ENCODE measurements at places on chromosomes 12 and 14.

- DNase-seq = no peak
These were observed 83.7 kb upstream of the EGLN3 start for GRCh38 chr14:34034447-34035176.

- no peak for DNase-seq
These were observed 99.5 kb downstream of the SYNE2 start for GRCh38 chr14:63952053-63952932.

DNA sequence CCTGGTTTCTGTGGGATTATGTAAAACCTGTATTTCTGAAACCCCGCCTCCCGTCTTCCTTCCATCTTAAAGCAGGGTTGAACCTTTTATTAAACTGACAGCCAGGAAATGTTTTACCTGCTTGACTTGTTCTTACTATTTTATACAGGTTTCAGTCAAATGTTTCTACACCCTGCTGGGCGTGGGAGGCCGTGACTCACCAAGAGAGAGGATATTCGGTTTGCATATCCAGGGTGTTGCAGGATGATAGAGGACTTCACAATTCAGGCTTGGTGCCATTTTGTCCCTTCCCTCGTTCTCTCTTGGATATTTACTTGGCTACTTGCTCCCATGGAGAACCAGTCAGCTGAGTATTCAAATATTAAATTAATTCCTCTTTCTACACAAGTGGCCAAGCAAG lies 69.7 kb downstream of the ARF6 start:
- DNase-seq = no peak

DNA sequence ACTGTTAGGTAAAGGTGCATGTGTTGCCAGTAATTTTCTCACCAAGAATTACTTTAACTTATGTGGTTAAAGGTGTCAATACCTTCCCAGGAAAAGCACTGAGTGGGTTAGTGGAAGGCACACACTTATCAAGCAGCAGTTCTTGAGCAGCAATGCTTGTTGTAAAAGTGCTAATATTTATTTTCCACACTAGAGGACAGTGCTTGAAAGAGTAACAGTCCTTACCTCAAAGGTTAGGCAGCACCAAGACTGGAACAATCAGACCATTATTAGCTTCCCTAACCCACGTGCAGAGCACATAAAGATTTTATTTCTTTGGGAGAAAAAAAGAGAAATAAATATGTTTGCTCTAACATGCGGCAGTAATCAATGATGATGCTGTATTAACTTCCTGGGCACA lies 48.8 kb upstream of the KRR1 start:
- no peak for DNase-seq

DNA sequence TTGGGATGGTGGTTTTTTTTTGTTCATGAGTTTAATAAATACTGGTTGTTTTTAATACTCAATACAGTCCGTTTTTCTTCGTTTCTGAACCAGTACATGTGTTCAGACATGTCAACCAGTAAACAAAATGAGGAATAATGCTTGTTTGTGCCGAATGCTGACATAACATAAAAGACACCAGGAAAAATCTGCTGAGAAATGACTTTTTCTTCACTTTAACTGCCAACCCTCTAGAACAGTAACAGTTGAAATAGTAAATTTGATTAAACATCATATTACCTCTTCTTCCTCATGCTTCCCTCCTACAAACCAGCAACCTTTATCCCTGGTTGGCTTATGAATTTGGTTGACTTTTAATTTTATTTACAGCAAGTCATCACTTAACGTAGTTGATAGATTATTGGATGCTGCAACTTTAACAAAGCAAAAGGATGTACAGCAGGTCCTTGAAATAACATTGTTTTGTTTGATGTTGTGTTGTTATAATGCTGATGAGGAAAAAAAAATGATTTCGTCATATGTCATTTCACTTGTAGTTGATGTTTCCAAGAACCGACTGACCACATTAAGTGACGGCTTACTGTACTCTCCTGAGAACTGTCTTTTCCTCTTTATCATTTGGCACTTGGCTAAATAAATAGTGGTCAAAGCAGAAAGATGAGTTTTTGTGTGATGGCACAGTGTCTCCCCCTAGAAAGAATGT lies 340.5 kb downstream of the TMTC2 start:
- DNase-seq = no peak

- DNase-seq = no peak
These were observed at the start of gene GPD1 for GRCh38 chr12:50103767-50104321. Gene GPD1, plus strand, starts transcription at chr12:50104008. Its CDS starts 43 bp downstream, at chr12:50104051.

DNA sequence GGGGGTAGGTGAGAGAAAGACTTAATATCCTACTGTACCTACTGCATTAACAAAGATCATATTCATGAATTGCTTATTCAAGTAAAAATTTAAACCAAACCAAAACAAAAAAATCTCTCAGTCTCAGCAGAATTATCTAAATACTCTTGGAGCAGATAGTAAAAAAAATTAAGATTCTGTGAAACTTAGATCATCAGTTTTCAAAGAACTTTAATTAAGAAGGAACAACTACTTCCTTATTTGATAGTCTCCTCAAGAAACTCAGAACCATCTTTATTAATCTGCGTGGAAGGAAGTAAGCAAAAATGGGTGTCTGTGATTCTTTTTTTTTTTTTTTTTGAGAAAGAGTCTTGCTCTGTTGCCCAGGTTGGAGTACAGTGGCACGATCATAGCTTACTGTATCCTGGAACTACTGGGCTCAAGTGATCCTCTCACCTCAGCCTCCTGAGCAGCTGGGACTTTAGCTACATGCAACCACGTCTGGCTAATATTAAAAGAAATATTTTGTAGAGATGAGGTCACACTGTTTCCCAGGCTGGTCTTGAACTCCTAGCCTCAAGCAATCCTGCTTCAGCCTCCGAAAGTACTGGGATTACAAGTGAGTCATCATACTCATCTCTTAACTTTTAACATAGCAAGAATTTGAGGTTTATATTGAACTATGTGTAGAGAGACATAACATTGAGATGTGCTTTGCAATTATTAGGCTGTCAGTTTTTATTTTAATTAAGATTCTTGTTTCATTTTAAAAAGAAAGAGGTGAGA lies 37.4 kb downstream of the GAS2L3 start:
- DNase-seq = no peak

Measured in esophagus squamous epithelium (tissue), 5 donors.